GM12891 (cell line): ENCODE measurements at places on chromosomes 7 and 10.

- no peak for DNase-seq
Measured at GRCh38 chr7:105001652-105002184, 12.3 kb upstream of the KMT2E start.

- DNase-seq = no peak
Measured at GRCh38 chr7:50307368-50308032, 3.0 kb downstream of the IKZF1 start.

- no peak for DNase-seq
Measured at GRCh38 chr10:132154440-132154839, 32.3 kb upstream of the DPYSL4 start.

GRCh38 chr7:146656988-146657387, 540.4 kb downstream of the CNTNAP2 start:
- no peak for DNase-seq

DNA sequence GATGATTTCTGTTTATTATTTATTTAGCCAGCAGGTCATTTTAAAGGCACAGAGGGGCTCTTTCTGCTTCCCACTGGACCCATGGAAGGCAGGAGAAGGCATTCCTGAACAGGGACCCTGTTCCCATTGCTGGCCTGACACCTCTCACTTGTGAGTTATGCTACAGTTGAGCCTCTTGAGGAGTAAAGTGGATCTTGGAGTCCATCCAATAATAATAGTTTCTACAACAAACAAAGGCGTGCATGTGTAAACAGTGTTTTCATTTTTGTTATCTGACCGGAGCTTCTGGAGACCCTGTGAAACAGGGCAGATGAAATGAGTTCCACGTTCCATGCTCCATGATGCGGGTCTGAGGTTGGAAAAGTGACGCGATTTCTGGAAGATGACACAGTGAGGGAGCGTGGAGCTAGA, 127.3 kb upstream of the HABP2 start:
- no peak for DNase-seq

GRCh38 chr10:133088179-133088955, 643 bp downstream of the ADGRA1 start:
- no peak for DNase-seq

DNA sequence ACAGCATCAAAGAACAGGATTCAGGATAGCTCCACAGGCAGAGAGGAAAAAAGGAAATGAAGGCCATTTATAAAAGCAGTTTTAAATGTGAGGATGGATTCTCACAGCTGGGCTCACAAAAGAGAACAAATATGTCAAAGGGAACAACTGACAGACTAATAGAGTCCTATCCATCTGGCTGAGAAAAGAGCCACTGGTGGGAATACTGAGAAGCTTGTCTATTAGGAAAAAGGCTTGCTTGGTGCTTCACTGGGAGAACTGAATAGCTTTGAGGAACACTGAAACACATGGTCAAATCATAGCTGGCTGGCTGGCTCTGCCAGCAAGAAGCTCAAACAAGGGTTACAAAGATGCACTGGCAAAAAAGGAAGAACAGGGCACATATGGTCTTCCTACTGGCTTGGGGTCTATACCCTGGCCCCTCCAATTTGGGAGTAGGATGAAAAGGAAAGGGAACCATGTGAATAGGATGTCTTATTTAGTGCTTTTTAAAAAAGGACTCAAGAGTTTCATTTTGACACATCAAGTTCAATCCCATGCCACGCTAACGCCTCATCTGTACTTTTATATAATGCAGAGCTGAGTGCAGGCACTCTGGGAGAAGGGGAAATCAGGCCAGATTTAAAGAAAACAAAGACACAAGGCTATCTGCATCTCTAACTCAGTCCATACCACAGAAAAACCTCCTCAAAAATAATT, 44.8 kb upstream of the KCNIP2 start:
- DNase-seq = no peak

DNA sequence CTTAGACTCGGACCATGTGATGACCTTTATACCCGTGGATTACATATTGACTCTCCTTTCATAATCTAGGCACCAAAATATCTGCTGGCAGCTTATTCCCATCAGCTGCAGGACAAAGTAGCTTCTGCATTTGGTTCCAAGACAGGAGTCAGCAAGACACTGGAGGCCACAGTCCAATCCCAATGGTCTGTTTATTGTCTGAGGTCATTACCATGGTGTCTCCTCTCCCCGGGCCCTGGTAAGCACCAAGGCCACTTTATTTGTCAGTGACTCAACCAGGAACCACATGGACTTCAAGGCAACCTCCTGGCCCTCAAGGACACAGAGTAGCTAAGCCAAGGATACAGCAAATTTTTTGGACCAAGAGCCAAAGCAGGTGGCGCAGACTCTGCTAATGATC, 36.1 kb downstream of the KCNMA1 start:
- no peak for DNase-seq

DNA sequence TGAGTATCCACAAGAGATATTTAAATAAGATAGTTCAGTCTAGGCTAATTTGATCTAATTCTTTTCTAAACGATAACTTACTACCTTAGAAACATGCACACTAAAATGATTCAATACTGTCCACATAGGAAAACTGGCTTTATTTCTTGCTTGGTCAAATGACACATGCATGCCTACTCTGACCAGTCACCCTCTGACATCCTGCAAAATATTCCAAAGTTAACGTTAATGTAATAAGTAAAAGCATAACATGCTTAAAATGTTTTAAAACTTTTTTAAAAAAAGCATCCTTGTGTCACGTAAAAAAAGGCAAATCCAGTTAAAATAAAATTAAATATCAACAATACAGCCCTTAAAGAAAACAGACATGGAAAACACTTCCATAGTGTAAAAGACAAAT, 70.2 kb downstream of the UBE2H start:
- DNase-seq = no peak

DNA sequence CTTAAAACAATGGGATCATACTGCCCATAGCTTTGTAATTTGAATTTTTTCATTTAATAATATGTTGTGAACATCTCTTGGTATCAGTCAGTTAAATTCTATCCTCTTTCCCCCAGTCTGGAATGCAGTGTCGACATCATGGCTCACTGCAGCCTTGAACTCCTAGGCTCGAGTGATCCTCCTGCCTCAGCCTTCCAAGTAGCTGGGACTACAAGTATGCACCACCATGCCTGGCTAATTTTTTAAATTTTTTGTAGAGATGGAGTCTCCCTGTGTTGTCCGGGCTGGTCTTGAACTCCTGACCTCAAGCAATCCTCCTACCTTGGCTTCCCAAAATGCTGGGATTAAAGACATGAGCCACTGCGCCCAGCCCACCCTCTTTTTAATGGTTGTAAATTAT, 34.6 kb downstream of the MPLKIP start:
- DNase-seq = no peak

- DNase-seq = no peak
Measured at GRCh38 chr10:92575961-92576360, 2.1 kb upstream of the IDE start.

GRCh38 chr10:115801992-115802391, 471.0 kb downstream of the GFRA1 start:
- DNase-seq = no peak

DNA sequence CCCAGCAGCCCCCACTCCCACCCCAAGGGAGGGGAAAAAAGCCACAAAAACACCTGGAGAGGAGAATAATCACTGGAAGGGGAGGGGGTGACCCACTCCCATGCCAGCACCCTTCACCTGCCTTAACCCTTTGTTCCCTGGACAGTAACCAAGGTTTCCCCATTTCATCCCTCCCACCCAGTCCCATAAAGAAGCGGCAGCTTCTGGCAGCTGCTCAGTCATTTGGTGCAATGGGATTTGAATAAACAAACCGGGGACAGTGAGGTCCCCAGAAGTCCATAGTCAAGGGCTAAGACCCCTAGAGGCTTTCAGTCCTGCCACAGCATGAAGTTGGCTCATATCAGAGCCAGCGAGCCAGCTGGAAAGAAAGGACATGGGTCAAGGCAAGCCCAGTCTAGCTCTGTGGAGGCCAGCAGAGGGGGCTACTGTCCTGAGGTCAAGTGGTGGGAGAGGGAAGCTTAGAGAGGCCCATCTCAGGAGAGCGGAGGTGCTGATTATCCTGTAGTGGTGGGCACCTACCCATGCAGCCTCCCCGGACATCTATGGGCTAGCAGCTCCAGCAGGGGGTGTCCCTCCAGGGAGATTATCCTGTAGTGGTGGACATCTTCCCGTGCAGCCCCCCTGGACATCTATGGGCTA, 58.9 kb upstream of the LBX1 start:
- DNase-seq = no peak

- no peak for DNase-seq
Measured at GRCh38 chr7:135372222-135372621, 137.7 kb downstream of the CNOT4 start.

GRCh38 chr10:108303149-108303548, 1138.6 kb upstream of the SORCS1 start:
- DNase-seq = no peak

DNA sequence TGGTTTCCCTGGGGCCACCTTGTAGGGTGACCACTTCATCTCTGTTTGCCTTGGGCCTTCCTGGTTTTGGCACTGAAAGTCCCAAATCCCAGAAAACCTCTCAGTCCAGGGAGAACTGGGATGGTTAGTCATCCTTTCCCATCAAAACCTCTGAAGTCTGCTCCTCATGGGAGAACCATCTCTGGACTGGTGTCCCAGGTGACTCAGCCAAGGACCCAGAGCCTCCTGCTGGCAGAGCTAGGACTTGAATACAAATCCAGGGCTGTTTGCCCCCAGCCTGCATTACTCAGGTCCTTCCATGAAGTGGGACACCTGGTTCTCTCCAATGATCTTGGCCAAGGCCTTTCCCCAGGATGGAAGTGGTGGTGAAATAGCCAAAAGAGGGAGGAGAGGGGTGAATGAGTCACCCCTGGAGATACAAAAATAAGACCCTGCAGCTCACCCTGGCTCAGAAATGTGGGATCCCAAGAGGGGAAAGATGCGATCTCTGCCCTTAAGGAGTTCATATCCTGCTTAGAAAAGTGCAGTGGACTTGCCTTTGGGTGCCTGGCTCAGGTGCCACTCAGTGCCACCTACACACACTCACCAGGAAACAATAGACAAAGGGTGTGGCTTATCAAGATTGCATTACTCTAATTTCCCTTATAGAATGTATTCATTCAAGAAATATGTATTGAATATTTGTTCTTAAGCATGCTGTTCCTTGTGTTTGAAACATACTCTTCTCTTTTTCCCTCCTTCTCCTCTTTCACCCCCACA, 22.0 kb downstream of the ADRA2A start:
- DNase-seq = no peak

DNA sequence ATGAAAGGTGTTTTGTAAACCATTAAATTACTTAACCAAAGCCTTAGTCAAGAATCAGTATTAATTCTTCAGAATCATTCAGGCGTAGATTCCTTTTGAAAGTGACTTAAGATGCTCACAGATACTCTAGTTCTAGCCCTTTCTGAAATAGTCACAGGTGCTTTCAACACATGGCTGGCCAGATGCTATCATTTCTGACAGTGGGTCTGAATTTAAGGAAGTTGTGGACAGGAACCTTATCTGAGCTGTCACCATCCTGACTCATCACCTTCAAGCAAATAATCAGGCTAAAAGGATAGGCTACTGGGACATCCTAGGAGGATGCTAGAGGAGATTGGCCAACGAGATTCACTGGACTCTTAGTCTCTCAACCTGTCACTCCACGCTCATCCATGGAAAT, 501.5 kb downstream of the LRMDA start:
- DNase-seq = no peak

DNA sequence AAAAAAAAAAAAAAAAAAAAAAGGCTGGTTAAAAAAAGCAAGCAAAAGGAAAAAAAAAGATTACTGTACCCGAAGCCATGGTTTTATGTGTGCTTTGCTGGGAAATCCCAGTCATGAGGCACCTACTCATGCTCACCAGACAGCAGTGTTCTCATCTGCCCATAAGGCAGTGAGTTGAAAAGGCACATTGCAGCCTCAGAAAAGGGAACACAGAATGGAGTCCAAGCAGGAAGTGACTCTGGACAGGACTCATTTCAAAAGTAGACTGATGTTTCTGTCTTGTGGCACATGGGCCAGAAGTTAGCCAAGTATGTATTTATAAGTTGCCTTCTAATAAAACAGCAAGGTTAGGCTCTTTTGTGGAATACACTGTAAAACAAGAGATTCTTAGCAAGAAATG, 40.2 kb downstream of the PDSS1 start:
- peak; percentile 44 for DNase-seq

DNA sequence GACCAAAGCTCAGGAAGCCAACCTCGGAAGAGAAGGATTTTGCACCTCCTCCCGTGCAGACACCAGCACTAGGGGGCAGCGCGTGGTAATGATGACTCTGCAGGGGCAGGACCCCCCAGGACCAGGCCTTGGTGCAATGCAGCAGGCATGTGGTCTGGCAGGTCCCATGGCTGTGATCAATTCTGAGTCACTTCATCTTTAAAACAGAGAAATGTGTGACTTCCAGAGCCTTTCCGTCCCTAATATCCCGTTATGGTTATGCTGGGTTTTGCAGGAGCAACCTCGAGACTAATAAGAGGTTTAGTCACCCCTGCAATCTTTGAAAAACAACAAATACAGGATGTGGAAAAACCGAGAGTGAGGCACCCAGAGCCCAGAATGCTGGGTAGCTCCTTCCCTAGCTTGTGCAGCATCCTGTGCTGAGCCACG, 30.2 kb upstream of the GJD4 start:
- no peak for DNase-seq

GRCh38 chr7:2943851-2944601, 99.6 kb downstream of the CARD11 start:
- DNase-seq = no peak

DNA sequence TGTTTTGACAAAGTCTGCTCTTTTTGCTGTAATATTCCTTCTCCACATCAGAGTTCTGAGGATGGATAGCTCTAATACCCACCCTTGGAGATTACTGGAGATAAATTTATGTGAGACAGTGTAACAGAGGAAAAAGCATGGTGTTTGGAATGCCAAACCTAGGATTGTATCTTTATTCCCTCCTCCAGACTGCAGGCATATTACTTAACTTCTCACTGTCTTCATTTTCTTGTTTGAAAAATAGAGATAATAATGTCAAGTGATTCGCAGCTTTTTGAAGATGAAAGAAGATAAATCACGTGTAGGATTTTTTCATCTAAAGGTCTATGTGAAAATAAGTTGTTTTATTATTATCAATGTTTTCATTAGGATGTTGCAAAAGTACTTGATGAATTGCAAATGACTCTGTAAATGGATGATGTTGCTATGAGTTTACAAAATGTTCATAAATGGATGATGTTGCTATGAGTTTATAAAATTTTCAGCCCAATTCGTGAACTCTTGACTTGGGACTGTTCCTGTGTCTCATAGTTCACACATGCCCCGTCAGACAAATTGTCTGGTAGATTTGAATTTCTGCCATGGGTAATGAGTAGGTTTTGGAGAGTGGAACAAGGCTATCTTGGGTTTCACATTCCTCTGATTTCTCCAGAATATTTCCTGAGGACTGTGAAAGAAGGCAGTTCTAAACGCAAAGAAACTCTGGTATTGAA, 113.1 kb upstream of the IGFBP3 start:
- DNase-seq = no peak

- no peak for DNase-seq
Measured at GRCh38 chr7:24227603-24228359, 56.2 kb upstream of the NPY start.

DNA sequence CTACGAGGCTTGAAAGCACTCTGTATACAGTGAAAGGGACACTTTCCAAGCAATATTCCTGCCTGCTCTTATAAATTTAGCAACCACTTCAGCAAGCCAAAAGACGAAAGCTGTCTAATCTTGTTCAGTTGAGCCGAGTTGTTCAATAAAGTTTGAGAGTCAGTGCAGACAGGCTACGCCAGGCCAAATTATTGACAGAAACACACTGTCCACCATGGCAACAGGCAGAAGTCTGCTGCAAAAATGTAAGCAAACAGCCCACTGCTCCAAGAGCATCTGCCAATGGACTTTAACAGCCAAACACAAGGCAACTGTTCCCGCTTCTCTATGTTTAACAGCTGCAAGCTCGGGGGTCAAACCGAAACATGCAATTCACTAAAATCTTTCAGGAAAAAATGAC, 85.7 kb downstream of the GLI3 start:
- no peak for DNase-seq
